Breast epithelium (tissue), 4 donors: ENCODE measurements at places on chromosomes 5 and 9. TPM values are rescaled to one million over a fixed set of nuclear protein-coding genes. Genes with fewer than 3 reads are reported as not detected.

The SPATA31A3 gene
- not detected for total RNA-seq

GRCh38 chr9:99873531-99873930, 32.9 kb upstream of the STX17 start:
- H3K27me3 ChIP-seq, result no peaks in the 10 kb centered on the region
- no peak overlapping the region for H3K4me3 ChIP-seq
- no peaks in the 10 kb centered on the region for H3K36me3 ChIP-seq
- no peak for DNase-seq

- no peaks in the 10 kb centered on the region for H3K36me3 ChIP-seq
- H3K4me1 ChIP-seq, result no peaks in the 10 kb centered on the region
- no peaks in the 10 kb centered on the region for H3K27me3 ChIP-seq
Measured at GRCh38 chr9:132609829-132610228, 27.4 kb downstream of the BARHL1 start.

GRCh38 chr5:43039152-43039470, 1.0 kb downstream of the ANXA2R start:
- H3K4me1 ChIP-seq, result no peaks in the 10 kb centered on the region
- no peaks in the 10 kb centered on the region for H3K27me3 ChIP-seq
- peak overlapping the region; percentile 75 for H3K4me3 ChIP-seq
- peak overlapping the region; percentile 90 for H3K27ac ChIP-seq

DNA sequence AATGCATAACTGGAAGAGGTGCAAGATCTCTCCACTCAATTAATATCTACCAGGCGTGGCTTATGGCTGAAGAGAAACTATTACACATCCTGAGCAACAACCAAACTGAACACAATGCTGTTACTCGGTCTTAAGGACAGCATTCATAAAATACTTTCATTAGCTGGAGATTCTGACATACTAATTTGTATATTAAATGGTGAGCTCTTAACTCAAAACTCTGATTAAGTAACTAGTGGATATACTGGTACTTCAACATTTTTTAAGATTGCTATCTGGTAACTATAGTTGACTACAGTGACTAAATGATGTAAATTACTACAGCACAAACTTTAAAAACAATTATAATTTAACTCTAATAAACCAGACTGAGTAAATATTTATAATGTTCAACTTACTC, 15.8 kb downstream of the ZDHHC21 start:
- no peaks in the 10 kb centered on the region for H3K4me1 ChIP-seq
- no peak overlapping the region for H3K4me3 ChIP-seq
- no peak for DNase-seq
- H3K36me3 ChIP-seq, result no peaks in the 10 kb centered on the region
- no peaks in the 10 kb centered on the region for H3K27me3 ChIP-seq
- no peak overlapping the region for H3K27ac ChIP-seq

- peaks cover 5% of the 10 kb centered on the region for H3K4me1 ChIP-seq
- no peak overlapping the region for H3K4me3 ChIP-seq
- no peaks in the 10 kb centered on the region for H3K36me3 ChIP-seq
- no peak for DNase-seq
- H3K27ac ChIP-seq, result peak overlapping the region; percentile 91
- no peaks in the 10 kb centered on the region for H3K27me3 ChIP-seq
Measured at GRCh38 chr9:127132375-127132774, 9.9 kb upstream of the ANGPTL2 start.

- H3K36me3 ChIP-seq, result no peaks in the 10 kb centered on the region
- H3K4me3 ChIP-seq, result no peak overlapping the region
- no peaks in the 10 kb centered on the region for H3K27me3 ChIP-seq
Measured at GRCh38 chr5:151298063-151298855, 5.3 kb downstream of the SLC36A3 start.

DNA sequence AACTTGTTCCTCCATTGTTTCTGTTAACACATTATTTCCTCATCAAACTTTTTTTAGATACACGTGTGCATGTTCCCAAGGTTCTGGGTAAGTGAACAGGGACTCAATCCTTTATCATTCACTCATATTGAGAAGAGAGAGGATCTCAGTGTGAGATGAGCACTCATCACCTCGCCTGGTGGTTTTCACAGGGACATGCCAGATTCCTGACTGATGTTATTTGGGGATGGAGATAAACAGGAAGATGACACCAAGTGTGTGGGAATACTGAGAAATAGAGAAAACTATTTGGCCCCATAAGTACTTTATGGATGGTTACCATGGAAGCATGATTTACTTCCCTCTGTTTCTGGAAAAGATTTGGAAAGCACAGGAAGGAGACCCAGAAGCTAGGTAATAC, 533.3 kb upstream of the DMAC1 start:
- no peak for DNase-seq
- no peak overlapping the region for H3K4me3 ChIP-seq
- no peaks in the 10 kb centered on the region for H3K36me3 ChIP-seq
- H3K27ac ChIP-seq, result no peak overlapping the region
